ENCODE measurements at places on chromosomes 12 and 14. TPM values are rescaled to one million over a fixed set of nuclear protein-coding genes. Genes with fewer than 3 reads are reported as not detected.

CLEC6A gene
- not detected for total RNA-seq

PDE3A gene
- 3.3 TPM for total RNA-seq

DAO gene
- not detected for total RNA-seq

AQP6 gene
- not detected for total RNA-seq

LRIG3 gene
- total RNA-seq = 9.3 TPM

RTL1 gene
- total RNA-seq = not detected

CMA1 gene
- not detected for total RNA-seq

ENDOU gene
- not detected for total RNA-seq

PTPRR gene
- total RNA-seq = 0.07 TPM

NINJ2 gene
- not detected for total RNA-seq
